ENCODE measurements at places on chromosomes 11 and 22.
A peak's percentile ranks its signal among the peaks of the same experiment; 100 is the strongest.

GRCh38 chr11:2927851-2928604 is 1.2 kb downstream of the PHLDA2 start:
- DNase-seq: peak; percentile 61

GRCh38 chr11:61112575-61112974 is 10.3 kb downstream of the CD5 start:
- no peak for DNase-seq

DNA sequence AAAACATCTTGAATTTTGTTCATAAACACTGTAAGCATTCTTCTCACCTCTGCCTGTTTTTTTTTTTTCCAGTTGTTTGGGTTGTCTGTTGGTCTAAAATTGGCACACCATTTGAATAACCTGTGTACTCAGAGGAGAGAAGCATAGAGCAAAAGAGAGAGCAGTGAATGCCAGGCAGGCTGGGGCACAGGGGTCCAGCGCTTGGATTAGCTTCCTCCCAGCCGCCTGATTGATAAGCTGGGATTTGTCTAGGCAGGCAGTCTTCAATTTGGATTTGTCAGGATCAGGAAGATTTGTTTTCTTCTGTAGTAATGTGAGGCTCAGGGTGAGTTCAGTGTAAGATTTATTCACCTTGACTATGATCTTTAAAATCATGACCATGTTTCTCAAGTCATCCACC is 59.0 kb downstream of the ARL14EP start:
- no peak for DNase-seq

DNA sequence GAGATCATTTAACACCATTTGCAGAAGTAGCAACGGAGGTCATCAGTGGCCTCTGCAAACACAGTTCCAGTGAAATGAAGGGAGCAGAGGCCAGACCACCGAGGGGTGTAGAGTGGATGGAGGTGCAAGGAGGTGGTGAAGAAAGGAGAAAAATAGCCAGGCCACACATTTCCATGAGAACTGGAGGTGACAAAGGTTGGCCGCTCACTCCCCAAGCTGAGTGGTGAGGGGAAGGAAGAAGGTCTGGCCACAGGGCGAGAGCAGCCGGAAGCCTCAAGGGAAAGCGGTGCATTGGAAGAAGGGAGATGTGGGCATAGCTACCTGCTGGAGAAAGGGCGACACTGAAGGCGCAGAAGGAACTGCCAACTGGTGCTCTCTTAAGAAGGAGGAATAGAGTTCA is 20.1 kb upstream of the TMPRSS4 start:
- no peak for DNase-seq

DNA sequence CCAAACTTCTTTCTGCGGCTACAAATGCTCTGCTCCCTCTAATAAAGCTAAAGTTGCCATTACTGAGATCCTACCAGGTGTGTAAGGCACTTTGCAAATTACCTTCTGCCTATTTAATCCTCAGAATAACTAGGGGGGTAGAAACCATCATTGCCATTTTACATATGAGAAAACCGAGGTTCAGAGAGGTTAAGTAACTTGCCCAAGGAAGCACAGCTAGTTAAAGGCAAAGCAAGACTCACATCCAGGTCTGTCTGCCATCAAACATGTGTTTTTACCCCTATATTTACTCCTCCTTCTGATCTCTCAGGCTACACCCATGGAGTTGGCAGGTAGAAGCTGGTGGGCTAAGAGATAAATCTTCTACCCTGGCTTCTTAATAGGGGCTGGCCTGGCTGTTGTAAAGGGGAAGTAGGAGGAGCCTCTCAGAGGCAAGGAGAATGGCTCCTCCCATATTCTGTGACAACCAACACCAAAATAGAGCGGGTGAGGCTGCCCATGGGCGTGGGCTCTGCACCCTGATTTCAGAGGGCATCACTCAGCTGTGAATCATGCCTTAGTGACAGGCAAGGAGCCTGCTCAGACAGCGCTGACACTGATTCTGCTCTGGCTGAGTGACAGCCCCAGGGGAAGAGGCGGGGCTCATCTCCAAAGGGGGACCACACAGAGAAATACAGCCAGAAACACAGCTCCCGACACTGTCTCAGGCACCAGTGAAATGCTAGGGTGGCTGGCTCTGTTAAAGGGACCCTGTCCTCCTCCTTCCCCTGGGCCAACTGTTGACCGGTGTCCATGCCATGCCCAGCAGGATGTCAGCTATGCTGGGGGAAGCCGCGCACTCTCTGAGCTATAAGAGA is 106.8 kb downstream of the ABTB2 start:
- peak; percentile 86 for DNase-seq

GRCh38 chr22:32836280-32837123 is 35.0 kb downstream of the TIMP3 start:
- no peak for DNase-seq

DNA sequence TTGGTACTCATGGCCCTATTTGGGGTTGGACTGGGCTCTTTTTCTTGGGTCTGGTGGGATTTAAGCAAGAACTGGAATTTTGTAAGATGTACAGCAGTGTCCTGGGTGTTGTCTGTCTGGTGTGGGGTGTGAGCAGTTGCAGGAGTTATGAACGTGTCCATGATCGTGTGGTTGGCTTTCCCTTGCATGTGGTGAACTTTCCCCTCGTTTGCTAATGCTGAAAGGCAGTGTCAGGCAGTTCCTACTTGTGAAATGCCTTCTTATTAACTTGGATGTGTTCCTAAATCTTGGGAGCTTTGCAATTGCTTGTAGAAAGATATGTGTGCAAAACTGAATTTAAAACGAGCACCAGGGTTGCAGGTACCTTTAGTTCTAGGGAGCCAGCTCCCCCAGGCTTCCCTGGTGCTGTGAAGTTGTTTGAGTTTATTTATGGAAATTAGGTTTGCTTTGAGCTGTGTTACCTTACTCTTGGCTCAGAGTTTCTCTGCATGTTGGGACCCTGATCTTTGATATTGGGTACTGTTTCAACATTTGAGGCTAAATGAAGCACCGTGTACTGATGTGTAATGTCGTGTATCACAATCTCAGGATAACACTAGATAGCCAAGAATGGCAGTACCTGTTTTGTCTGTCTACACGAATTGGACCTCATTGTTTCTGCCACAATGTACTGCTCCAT is 35.8 kb upstream of the HSD17B12 start:
- peak; percentile 19 for DNase-seq

GRCh38 chr11:47545298-47545697 is 7.6 kb downstream of the CELF1 start:
- DNase-seq: no peak

GRCh38 chr22:46367707-46368191 is 32.2 kb downstream of the TRMU start:
- peak; percentile 75 for DNase-seq

DNA sequence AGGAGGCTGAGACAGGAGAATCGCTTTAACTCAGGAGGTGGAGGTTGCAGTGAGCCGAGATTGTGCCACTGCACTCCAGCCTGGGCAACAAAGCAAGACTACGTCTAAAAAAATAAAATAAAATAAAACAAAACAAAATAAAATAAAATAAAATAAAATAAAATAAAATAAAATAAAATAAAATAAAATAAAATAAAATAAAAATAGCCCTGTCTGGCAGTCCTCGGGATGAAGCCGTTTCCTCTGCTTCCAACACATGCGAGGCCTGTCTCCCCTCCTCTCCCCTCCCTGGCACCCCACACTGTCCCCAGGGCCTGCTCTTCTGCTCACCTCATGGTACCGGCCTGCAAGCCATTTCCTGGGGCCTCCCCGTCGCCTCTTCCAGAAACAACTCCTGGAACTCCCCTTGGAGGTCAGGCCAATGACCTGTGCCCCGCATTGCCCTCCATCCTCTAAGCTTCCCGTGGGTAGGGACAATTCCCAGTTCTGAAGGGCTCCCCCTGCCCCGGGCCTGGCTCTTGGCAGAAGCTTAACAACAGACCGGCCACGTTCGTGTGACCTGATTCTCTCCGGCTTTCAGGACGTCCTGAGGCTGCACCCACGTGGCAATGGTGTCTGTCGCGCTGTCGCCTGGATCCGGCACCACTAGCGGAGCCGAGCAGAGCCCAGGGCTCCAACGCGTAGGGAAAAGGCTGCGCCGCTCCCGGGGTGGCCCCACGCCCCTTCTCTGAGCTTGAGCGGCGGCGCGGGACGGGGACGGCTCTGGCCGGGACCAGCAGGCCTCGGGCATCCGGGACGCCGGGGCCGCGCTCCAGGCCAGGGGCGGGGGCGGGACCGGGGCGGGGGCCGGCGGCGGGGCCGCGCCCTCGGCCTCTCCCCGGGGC is 456 bp upstream of the PARVB start:
- DNase-seq: peak; percentile 55

GRCh38 chr22:30015229-30015797 is 65.0 kb upstream of the HORMAD2 start:
- DNase-seq: no peak

- DNase-seq: no peak
Measured at GRCh38 chr11:17601676-17602075, 54.6 kb downstream of the OTOG start.

GRCh38 chr11:14789879-14790484 is 102.0 kb downstream of the CYP2R1 start:
- DNase-seq: no peak

- no peak for DNase-seq
Measured at GRCh38 chr11:66264914-66265313, 3.5 kb upstream of the RAB1B start.

- DNase-seq: no peak
Measured at GRCh38 chr11:11532574-11532973, 89.2 kb downstream of the GALNT18 start.

DNA sequence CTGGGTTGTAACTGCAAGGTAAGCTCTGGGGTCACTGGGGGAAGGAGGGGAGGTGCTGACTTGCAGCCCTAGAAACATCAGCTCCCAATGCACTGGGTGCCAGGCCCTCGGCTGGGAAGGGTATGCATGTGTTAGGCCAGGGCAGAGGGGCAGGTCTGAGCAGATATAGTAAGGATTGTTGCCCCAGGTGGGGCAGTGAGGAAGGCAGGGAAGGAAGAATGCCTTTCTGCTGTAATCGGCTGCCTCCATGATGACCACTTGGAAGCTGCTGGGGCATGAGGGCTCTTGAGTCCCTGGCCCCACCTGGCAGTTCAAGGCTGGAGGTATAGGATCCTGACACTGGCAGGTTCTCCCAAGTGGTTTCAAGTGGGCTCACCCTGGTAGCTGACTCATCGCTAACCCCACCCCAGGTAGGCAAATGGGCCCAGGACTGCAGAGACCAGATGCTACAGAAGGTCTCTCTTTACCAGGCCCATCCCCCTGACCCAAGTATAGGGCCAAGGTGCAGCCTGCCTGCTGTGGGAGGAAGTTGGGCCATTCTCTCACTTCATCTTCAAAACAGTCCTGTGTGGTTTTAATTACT is 56.7 kb downstream of the TIMP3 start:
- DNase-seq: no peak

- no peak for DNase-seq
Measured at GRCh38 chr11:1558775-1559110, 13.3 kb downstream of the DUSP8 start.

Data from Daoy (cell line).